Cerebellar nuclear complex (tissue), 1 donor: ENCODE measurements at places on chromosomes 13 and 19.

DNA sequence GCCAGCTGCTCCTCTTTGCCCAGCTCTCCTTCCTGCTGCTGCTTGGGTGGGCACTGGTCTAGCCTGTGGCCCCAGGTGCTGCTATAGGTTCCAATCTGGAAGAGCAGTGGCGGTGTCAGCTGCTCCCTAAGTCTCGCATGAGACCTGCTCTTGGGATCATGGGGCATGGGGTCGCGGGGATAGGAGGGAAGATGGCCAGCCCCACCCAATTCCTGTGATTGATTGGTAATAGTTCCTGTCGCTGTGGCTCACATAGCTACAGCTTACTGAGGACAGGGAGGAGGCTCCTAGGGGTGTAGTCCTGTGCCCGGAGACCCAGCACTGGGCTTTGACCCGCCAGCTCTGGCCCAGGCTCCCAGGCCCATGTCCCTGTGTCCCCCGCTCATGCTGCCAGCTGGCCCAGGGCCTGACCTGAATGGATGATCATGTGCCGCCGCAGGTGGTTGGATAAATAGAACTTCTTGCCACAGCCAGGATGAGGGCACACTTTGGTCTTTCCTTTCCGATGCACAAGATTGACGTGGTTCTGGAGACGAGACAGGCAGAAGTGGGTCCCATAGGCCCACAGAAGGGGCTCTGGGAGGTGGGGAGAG, 4.5 kb upstream of the ELAVL3 start:
- DNase-seq: no peak

GRCh38 chr19:18941628-18942354, 774 bp upstream of the HOMER3 start:
- DNase-seq: no peak

DNA sequence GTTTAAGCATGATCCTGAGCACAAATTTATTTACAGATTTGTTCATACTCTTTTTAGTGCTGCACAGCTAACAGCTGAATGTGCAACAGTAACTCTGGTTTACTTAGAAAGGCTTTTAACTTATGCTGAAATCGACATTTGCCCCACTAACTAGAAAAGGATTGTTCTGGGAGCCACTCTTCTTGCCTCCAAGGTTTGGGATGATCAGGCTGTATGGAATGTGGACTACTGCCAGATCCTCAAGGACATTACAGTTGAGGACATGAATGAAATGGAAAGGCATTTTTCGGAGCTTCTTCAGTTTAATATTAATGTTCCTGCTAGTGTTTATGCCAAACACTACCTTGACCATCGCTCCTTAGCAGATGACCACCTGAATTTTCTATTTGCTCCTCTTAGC, 16.0 kb downstream of the ZNF100 start:
- no peak for DNase-seq

- no peak for DNase-seq
Measured at GRCh38 chr19:6632002-6632621, 37.8 kb downstream of the TNFSF14 start.

- DNase-seq: no peak
Measured at GRCh38 chr19:17560205-17560595, 4.8 kb downstream of the COLGALT1 start.

- no peak for DNase-seq
Measured at GRCh38 chr19:21158523-21159135, 16.8 kb downstream of the ZNF431 start.

GRCh38 chr19:19514215-19514657, 1.1 kb downstream of the TSSK6 start:
- DNase-seq: no peak

DNA sequence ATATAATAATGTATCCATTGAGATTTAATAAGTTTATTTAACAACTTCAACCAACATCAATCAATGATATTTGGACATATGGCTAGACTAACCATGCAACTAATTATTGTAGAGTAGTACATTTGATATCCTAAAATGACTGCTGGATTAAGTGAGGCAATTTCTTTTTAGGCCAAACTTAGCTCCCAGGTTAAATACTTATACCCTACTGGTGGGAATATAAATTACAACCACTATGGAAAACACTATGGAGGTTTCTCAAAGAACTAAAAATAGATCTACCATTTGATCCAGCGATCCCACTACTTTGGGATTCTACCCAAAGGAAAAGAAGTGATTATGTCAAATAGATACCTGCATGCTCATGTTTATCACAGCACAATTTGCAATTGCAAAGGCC, 345.8 kb downstream of the RBM26 start:
- no peak for DNase-seq

GRCh38 chr19:19563348-19563848, 25.3 kb downstream of the CILP2 start:
- DNase-seq: no peak
